ENCODE measurements at places on chromosomes 6 and 20.

DNA sequence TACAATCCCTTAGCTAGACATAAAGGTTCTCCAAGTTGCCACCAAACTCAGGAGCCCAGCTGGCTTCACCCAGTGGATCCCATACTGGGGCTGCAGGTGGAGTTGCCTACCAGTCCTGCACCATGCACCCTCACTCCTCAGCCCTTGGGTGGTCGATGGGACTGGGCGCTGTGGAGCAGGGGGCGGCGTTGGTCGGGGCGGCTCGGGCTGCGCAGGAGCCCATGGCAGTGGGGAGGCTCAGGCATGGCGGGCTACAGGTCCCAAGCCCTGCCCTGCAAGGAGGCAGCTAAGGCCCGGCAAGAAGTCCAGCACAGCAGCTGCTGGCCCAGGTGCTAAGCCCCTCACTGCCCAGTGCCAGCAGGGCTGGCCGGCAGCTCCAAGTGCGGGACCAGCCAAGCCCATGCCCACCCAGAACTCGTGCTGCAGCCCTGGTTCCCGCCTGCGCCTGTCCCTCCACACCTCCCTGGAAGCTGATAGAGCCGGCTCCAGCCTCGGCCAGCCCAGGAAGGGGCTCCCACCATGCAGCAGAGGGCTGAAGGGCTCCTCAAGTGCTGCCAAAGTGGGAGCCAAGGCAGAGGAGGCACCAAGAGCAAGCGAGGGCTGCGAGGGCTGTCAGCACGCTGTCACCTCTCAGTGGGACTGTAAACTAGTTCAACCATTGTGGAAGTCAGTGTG lies 912.1 kb downstream of the PHF3 start:
- no peak for DNase-seq

DNA sequence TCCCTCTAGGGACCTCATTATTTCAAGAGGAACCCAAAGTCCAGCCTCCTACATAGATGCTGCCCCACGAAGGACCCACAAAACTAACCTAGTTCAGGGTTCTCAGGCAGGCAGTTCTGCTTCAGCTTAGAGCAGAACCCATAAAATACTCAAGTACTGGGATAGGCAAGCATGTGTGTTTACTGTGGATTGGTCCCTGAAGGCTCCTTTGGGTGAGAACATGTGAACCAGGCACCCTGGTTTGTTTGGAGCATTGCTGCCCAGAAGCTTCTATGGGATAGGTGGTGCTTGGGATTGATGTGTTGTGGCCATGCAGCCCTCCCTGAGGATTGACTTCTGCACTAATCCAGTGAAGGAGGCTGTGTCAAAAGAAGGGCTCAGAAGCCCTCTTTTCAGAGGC lies 14.9 kb upstream of the EFHC1 start:
- no peak for DNase-seq

DNA sequence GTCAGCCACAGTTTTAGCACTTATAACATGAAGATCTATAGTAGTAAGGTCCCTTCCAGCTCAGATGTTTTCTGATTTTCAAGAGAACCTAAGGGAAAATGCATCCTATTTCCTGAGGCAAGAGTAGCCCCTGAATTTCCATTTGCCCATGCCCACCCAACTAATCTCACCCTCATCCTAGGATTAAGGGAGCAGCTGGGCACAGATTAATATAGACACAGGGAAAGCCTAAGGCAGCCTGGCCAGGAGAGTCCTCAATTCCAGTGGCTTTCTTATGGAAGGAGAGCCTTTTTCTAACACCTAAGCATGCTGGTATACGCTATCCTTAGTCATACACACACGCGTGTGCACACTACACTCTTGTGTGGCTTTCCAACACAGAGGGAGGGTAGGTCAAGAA lies 1.5 kb downstream of the APOBEC2 start:
- no peak for DNase-seq

GRCh38 chr6:27073441-27073840 lies 174.1 kb upstream of the PRSS16 start:
- no peak for DNase-seq

GRCh38 chr20:50691573-50692551 lies 520 bp upstream of the RIPOR3 start:
- no peak for DNase-seq

GRCh38 chr20:20894280-20894679 lies 181.8 kb upstream of the RALGAPA2 start:
- no peak for DNase-seq

- no peak for DNase-seq
Measured at GRCh38 chr20:7458459-7458858, 481.8 kb downstream of the HAO1 start.

DNA sequence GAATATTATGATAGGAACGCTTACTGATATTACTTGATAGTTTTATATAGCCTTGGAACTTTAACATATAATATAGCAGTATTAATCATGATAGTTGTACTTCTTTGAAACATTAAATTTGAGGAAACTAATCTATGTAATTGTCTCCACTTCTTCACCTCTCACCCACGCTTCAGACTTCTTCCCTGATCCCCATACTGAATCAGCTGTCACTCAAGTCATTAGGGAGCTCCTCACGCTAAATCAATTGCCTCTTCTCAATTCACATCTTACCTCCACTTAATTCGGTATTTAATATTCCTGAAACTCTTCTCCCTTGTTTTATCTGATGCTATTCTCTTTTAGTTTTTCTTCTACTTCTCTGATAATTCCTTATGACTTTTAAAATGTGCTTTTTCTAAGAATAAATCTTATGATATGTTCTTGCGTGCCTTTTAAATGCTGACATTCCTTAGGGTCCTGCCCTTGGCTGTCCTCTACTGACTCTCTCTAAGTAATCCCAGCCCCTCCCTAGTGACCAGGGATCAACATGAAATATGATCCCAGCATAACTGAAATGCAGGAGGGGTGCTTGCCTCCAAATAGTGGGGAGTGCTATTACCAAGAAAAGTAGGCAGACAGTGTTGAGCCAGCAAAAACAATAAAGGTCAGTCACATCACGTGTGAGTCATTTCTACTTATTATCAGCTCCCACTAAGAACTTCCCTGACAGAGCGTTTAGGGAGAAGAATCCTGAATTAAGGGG lies 9.9 kb downstream of the ANKRD66 start:
- DNase-seq = no peak

- no peak for DNase-seq
Measured at GRCh38 chr6:112286010-112286409, 31.6 kb upstream of the LAMA4 start.

DNA sequence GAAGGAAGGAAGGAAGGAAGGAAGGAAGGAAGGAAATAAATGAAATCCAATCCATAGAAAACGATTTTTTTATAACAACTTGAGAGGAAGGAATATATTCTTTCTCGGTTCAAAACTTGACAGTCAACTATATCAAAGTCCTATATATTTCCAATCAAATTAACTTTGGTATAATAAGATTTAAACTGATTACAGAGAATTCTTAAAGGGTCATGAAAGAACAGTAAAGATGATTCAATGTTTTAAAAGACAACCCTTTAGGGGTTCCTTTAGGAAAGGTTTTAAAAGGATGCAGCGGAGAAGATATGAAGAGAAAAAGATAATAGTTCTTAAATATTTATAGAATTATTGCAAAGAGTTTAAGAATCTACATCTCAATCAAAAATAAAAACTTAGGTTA lies 61.2 kb downstream of the ME1 start:
- DNase-seq = no peak

GRCh38 chr20:48187851-48188250 lies 402.6 kb upstream of the SULF2 start:
- DNase-seq = no peak

DNA sequence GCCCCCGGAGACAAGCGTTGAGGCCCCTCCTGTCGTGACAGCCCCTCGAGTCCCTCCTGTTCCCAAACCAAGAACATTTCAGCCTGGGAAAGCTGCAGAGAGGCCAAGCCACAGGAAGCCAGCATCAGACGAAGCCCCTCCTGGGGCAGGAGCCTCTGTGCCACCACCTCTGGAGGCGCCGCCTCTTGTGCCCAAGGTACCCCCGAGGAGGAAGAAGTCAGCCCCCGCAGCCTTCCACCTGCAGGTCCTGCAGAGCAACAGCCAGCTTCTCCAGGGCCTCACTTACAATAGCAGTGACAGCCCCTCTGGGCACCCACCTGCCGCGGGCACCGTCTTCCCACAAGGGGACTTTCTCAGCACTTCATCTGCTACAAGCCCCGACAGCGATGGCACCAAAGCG lies 72.4 kb downstream of the SERAC1 start:
- DNase-seq = no peak

- no peak for DNase-seq
Measured at GRCh38 chr20:35583636-35584560, 31.7 kb upstream of the SPAG4 start.
